ENCODE measurements at places on chromosomes 7 and 10.

- no peak for DNase-seq
Measured at GRCh38 chr10:104580774-104581675, 60.1 kb upstream of the SORCS3 start.

- no peak for DNase-seq
Measured at GRCh38 chr7:103795107-103795506, 194.4 kb downstream of the RELN start.

DNA sequence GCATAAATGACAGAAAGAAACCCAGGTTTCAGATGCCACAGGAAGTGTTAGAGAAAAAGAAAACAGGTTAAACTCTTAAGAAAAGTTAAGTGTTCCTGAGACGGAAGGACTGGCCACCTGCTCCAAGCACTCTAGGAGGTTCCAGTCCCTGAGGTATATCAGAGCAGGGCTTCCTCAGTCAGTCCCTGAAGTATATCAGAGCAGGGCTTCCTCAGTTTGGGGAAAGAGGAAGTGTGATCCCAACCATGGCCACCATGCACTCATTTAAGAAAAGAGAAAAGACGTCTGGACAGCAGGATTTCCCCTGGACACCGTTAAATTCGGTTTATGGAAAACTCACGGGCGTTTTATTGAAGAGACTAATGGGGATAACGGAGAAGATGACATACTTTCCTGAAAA, 133.4 kb upstream of the PFKP start:
- DNase-seq = no peak

- DNase-seq = no peak
Measured at GRCh38 chr7:120218712-120219111, 54.3 kb upstream of the KCND2 start.

DNA sequence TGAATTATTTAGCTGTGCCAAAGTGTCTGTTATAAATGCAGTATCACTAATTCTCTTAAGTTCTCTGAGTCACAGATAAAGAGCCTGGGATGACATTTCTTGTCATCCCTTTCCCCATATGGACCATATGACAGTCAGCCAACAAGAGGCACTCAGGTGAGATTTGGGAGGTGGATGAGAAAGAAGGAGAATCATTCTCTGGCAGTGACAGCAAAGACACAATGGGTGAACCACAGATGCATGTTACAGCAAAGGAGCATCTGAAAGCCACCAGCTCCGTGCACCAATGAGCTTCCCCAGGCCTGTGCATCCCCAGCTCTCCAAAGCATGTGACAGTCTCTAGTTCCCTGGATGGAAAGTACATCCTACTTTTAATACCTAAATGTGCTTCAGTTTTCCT, 10.8 kb downstream of the GIMAP6 start:
- no peak for DNase-seq

GRCh38 chr10:79560160-79560709, at the start of gene SFTPA2:
Gene SFTPA2, minus strand, starts transcription at chr10:79560407. Its CDS starts 924 bp downstream, at chr10:79559483.
- DNase-seq = no peak

GRCh38 chr10:44258019-44258418, 126.9 kb downstream of the CXCL12 start:
- no peak for DNase-seq

GRCh38 chr7:21585070-21585724, 42.4 kb downstream of the DNAH11 start:
- DNase-seq = no peak

- DNase-seq = no peak
Measured at GRCh38 chr10:8069627-8070026, 15.1 kb downstream of the GATA3 start.

- DNase-seq = no peak
Measured at GRCh38 chr7:37352974-37353948, 95.4 kb downstream of the ELMO1 start.

DNA sequence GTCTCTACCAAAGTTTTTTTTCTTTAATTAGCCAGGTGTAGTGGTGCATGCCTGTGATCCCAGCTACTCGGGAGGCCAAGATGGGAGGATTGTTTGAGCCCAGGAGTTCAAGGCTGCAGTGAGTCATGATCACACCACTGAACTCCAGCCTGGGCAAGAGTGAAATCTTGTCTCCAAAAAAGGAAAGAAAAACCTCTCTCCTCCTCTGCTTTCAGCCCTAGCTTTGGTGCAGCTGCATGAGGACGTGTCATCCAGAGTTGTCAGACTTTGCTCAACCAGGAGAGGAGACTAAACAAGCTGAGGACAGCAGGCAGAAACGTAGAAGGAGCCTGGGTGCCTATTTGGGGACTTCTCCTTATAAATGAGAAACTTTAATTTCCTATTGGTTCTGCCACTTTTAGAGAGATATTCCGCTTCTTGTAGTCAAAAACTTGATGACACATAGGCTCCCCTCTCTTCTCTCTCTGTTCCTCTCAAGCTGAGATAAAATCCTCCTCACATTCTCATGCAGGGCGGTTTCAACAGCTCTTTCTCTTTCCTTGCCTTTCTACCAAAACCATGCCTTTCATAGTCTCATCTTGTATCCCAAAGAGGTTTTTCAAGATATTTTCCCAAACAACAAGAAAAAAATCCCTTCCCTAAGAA, 205.4 kb downstream of the ARHGAP12 start:
- DNase-seq = no peak

DNA sequence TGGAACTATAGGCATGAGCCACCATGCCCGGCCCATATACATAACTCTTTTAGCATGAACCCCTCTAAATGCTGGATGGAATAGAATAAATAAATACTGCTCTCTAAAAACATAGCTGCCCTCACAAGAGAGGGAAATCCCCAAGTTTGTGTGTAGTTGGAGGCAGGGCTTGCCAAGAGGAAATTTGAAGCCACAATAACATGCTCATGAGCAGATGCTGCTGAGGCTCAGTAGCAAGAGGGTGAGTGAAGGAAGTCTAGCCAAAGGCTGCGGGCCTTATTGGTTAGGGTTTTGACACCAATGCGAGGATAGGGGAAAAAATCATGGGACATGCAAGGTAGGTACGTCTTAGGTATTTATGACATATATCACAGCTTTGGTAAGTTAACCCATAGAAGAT, 17.3 kb downstream of the TPK1 start:
- no peak for DNase-seq

DNA sequence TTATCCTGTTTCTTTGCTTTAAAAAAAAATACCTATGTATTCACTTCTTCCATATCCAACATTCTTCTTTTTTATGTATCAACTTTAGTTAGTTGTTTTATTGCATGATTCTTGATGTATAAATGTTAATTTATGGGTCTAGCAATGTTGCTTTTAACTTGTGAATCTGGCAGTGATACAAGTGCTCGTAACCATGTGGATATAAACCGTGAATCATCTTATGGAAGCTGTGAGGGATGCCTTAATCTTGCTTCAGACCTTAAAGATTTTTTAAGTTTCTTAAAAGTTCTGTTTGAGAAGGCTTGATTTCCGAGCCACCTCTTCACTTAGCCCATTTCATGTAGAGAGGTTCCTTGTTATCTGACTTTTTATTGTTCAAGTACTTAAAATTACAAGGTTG, 25.9 kb downstream of the HELLS start:
- no peak for DNase-seq

DNA sequence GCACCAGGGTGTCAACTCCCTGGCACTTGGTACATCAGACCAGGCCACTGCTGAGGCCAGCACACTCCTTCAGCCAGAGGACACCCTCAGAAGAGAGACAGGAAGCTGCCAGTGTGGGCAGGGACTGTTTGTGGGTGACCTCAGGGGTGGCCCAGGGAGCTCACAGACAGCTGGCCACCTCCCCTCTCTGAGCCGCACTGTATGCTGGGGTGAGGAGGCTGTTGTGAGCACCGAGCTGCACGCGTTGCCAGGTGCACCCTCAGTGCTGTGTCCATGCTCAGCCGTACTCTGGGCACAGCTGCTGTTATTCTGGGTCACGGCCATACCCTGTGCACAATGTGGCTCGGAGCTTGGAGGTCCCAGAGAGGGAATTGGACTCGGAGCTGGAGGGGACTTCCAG, 61.5 kb upstream of the NANOS1 start:
- no peak for DNase-seq

- DNase-seq = no peak
Measured at GRCh38 chr10:16943295-16944285, 126.4 kb upstream of the RSU1 start.

GRCh38 chr10:113027230-113027573, 77.2 kb downstream of the TCF7L2 start:
- no peak for DNase-seq

Data from DMS 273 treated with DMSO at 0.1 percent for 48 hours (cell line).